ENCODE measurements at places on chromosomes 2 and 18.

GRCh38 chr2:51899643-51900042 lies 867.7 kb upstream of the NRXN1 start:
- DNase-seq, result no peak

GRCh38 chr2:31429759-31430438 lies 15.4 kb upstream of the XDH start:
- DNase-seq, result peak; percentile 79

- DNase-seq, result no peak
Measured at GRCh38 chr2:219087361-219087760, 26.6 kb upstream of the IHH start.

GRCh38 chr18:5145168-5145825 lies 51.8 kb downstream of the AKAIN1 start:
- no peak for DNase-seq

- DNase-seq, result no peak
Measured at GRCh38 chr2:237487496-237487895, 445 bp downstream of the MLPH start.

DNA sequence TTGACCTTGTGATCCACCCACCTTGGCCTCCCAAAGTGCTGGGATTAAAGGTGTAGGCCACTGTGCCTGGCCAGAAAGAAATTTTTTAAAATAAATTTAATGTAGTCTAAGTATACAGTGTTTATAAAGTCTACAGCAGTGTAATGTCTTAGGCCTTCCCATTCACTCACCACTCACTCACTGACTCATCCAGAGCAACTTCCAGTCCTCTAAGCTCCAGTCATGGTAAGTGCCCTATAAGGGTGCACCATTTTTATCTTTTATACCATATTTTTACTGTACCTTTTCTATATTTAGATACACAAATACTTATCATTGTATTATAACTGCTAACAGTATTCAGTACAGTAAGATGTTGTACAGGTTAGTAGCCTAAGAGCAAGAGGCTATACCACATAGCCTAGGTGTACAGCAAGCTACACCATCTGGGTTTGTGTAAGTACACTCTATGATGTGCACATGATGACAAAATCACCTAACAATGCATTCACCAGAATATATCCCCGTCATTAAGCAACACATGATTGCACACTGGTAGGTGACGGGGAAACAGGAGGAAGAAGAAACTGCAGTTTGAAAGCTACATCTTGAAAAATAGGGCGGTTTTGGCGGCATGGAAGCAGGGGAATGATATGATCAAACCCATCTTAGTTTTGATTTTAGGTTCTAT lies 105.1 kb upstream of the ITGB6 start:
- DNase-seq, result no peak

- no peak for DNase-seq
Measured at GRCh38 chr2:67309281-67309680, 87.9 kb upstream of the ETAA1 start.

DNA sequence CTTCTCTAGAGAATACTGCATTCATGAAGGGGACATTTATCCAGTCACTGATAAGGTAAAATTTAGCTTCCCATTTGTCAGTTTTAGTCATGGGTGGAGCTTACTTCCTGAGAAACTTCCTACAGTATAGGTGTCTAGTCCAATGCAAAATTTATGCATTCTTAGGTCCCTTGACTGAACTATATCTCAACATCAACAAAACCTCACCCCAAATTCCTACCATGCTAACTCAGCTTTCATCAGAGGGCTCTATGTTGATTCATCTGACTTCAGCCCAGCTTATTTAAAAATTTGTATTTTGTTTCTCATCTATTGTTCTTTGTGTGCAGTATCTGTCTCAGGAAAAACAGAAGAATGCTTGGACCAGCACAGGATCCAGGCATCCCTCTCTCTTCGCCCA lies 296.4 kb upstream of the ACVR2A start:
- DNase-seq, result no peak

GRCh38 chr2:239979243-239980023 lies 45.7 kb downstream of the NDUFA10 start:
- no peak for DNase-seq

DNA sequence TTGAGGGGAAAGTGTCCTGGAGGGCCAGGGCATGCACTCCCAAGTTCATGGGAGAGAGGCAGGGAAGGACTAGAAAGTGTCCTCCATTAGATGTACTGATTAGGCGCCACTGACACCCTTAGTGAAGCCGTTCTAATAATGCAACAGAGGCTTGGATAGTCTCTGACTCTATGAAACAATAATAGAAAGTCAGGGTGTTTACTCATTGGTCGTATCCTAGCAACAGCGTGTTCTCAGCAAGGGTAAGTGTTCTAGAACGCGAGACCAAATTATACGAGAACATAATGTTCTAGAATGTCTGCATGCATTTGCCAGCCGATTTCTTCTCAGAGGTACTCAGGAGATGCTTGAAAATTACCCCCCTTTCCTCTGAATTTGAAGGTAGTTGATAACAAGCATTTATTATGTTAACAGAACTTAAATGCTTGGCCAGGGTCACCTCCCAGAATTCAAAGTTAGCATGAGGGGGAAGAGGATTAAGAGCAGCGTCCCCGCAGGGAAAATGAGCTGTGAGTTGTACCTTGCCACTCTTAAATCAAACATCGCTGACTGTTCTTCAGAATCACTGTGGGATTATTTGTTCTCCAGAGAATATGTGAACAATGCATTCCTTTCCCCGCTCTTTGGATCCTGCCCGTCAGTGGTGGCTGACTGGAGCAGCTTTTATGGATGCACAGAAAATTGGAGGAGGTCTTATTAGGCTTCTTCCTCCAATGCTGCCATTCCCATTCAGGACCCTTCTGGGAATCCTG lies 33.7 kb upstream of the PDIA6 start:
- DNase-seq, result no peak

GRCh38 chr2:99488539-99489062 lies 1.2 kb downstream of the REV1 start:
- no peak for DNase-seq

DNA sequence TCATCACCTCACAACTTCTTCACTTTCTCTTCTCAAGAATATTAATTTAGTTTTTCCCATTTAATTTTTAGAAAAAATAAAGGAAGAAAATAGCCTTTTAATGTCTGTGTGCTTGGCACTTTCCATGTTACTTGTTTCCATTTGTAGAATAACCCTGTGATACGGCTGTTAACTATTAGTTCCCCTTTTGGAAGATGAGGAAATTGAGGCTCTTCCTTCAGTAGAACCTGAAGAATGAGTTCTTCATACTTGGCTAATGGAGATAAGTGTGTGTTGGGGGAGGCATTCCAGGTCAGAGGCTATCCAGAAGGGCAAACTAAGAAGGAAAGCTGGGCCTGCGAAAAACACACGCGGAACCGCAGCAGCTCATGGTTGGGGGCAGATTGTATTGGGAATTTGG lies 38.3 kb downstream of the ZNF532 start:
- no peak for DNase-seq

GRCh38 chr18:35507192-35507591 lies 9.4 kb upstream of the INO80C start:
- no peak for DNase-seq

DNA sequence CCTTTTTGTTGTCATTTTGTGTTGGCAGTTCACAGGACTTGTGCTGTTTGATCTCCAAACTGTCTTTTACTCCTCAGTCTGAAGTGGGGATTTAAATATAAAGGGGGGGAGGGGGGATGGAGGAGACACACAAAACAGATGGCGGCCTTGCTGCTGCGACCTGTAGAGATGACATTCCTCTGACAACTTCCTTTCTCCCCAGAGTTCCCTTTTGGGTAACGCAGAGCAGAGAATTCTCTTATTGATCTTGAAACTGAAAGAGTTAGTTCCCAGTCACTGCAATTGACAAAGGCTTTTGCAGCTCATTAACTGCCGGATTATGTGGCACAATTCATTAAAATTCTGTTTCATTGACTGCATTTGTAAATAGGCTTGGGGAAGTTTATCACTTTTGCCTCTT lies 279.3 kb downstream of the TSN start:
- no peak for DNase-seq

DNA sequence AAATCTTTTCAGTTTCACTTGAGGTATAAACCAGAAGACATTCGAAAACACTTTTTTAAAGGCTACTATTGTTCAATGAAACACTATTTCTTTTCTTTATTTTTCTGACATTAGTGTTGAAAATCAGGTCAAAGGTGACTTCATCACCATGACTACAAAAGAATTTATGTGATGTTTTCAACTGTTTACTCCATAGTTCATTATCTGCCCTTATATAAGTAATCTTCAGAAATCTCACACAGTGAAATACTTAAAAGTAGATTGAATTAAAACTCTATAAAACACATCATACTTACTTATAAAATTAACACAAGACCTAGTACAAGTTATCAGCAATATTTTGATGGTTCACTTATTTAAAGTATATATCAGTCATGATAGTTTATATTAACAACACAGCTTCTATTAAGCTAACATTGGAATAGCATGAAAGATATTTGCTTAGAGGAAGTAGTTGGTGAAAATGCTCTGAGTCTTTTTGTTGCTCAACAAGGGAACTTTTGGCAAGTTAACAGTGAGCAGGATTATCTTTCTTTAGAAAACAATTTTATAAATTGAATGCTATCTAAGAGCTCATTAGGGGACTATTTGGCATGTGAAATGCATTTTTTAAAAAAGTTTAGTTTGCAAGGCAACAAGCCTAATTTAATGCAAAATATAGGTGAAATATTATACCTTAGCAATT lies 60.8 kb downstream of the MC4R start:
- no peak for DNase-seq

- peak; percentile 10 for DNase-seq
Measured at GRCh38 chr2:121326628-121327027, 41.6 kb upstream of the TFCP2L1 start.

DNA sequence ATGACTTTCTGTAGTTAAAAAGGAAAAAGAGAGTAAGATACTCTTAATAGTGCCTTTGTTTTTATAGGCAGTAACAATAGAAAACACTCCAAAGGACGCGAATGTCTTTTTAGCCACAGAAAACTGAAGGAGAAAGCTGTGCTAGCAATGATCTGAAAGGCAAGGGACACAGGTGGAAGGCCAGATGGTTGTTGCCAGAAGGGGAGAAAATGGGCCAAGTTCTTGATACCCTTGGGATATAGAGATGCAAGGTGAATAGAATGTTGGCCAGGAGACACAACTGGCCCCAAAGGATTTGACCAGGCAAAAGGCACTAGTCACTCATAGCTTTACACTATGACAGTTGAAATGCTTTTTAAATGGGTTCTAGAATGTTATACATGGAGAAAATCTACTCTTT lies 180.0 kb downstream of the NRXN1 start:
- no peak for DNase-seq

Measured in activated effector memory CD4-positive, alpha-beta T cell treated with anti-CD3 and anti-CD28 coated beads, Interleukin-2, amount 50 U/mL, for 16 hours (primary cell).